ENCODE measurements at places on chromosomes 7 and 10.

DNA sequence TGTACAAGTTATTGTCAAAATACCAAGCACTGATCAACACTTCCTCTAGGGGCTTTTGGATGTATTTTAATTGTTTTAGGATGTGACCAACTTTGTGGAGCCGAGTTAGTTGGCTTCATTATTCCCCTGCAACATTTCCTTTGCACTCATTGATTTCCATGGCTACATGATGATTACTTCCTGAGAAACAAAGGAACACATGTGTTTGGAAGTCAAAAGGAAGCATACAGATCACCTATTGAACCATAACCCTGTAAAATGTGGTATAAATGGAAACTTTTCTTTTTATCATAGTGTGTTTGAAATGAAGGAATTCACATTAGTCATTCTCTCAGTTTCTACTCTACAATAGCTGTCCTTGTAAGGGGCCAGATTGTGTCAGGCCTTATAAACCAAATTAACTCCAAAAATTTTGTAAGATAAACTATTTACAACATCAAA, 32.2 kb upstream of the EXOC6 start:
- no peak for DNase-seq

DNA sequence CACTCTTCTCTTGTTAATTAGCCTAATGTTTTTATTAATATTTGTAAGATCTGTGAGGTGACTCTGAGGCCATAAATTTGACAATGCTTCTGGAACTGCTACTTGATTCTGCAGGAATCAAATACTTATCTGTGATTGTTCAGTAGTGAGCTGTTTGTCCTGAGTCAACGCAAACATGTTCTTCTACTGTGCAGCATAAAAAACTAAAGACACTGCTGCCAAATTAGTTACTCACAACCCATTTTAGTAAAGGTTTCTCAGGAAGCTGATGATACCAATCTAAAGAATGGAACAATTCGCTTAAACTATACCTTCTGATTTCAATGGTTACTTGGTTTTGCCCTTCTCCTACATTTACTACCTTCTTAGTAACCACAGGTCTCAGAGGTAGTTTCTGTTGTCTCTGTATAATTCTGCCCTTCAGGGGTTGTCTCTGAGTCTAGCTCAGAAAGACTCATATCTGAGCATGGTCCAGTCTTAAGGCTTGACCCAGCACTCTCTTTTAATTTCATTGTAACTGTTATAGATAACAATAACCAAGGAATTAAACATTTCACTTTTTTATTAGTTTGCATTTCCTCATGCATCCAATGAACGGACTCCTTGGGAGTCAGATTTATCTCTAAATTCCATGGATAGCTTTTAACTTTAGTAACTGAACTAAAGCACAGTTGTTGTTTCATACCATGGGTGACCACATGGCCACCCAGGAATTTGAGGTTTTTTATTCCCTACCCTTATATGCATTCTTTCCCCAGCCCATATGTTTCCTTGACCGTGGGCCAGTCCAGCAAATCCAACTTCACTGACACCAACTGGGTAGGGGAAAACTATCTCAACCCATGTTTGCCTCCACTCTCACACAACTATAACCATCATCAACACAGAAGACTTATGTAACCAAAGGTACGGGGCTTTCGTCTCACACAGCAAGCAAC, 309.5 kb upstream of the TEX47 start:
- no peak for DNase-seq

GRCh38 chr10:26960308-26960707, 99.5 kb upstream of the ABI1 start:
- no peak for DNase-seq

GRCh38 chr7:123435080-123435700, 99.2 kb downstream of the IQUB start:
- DNase-seq: no peak

DNA sequence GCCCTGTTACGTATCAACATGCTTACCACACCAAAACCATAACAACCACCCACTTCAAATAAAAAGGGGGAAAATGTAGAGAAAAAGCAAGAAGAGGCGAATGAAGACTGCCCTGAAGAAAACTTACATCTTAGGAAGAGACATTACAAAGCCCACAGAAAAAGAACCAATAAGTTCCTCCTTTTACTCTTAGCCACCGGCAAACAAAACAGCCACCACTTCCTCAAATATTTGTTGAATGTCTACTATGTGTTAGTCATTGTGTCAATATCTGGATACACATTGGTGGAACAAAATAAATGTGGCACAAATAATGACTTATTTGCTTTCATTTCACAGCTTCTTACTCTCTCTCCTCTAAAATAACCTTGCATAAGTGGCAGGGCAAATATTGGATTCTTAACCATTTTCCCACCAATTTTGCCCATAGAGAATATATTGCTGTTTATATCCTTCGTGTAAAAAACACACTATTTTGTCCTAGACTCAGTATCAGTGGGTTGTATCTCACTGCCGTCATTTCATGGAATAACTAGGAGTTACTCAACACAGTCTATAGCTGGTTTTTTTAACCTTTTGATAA, 106.8 kb downstream of the ANK3 start:
- DNase-seq: no peak

DNA sequence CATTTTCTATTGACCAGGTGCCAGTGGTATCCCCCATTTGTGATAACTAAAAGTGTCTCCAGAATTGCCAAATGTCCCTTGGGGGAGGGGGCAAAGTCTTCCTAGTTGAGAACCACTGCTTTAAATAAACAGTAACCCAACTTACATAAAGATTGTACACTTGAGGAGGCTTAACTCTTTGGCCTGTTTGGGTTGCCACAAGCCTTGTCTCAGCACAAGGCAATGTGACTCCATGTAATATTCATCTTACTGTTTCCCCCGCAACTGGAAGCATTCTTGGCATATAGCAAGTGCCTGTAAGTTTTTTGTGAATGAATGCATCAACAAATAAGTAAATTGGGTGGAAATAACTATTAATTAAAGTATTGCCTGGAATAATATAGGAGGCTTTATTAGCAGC, 108.3 kb downstream of the ANK3 start:
- DNase-seq: no peak

DNA sequence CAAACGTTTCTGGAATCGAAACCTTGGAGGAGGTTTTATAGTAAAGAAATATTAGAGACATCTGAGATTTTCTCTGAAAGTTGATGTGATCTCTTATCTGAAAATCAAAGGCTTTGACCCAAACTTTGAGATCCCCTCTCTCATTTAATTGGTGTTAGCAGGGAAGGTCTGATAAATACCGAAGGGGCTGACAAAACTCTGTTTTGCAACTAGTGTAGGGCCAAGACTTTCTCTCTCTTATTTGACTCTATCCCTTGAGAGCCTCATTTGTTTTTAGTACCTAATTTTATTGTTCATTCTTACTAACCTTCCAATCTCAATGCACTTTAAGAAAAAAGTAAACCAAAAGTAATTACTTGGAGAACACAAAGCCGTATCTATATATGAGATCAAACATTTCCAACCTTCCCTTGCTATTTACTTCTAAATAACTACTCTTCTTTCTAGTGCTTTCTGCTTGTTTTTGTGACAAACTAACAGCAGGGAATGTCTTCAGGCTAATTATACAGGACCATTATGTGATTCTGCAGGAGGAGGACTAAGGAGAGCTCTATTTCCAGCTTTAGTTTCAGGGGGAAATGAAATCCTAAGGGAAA, 33.4 kb upstream of the NPVF start:
- no peak for DNase-seq

DNA sequence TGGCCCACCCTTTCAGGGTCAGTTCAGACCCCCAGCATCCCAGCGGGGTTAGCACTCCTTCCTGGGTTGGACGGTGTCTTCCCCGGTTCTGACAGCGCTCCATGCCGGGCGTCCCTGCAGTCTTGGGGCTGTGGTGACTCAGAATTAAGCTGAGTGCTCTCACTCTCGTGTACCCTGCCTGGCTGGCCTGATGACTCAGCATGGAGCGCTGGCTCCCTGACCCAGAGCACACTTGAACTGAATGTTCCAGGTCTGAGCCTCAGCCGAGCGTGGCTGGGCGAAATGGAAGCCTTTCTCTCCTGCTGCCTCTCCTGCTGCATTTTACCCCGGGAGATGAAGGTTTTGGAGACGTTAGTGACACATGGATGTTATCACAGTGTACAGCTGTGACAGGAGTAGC, 7.1 kb downstream of the BAG3 start:
- no peak for DNase-seq

- DNase-seq: no peak
Observed at GRCh38 chr10:30829901-30830300, 200.3 kb upstream of the LYZL2 start.

DNA sequence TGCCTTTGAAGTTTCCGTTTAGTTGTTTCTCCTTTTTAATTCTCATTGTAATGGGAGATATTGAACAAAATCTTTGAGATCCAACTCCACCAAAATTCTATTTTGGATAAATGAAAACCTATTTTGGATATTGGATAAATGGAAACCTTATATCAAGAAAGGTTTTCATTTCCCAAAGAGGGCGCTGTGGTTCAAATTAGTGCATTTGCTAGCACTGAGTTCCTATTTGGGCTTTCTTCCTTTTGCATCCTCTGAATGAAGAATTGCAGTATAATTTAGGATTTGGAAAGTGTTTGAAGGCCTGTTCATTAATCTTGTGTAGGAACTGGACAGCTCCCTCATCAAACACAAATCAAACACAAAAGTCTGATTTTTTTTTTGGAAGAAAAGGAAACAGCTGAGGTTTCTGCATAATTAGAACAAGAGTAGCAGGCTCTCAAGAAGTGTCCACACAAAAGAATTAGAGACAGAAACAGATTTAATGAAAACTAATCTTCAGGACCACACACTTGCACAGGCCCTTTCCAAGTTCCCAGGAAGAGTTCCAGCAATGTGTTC, 80.8 kb upstream of the KLF14 start:
- no peak for DNase-seq

GRCh38 chr7:51011710-51012350, 229.1 kb upstream of the GRB10 start:
- DNase-seq: no peak

DNA sequence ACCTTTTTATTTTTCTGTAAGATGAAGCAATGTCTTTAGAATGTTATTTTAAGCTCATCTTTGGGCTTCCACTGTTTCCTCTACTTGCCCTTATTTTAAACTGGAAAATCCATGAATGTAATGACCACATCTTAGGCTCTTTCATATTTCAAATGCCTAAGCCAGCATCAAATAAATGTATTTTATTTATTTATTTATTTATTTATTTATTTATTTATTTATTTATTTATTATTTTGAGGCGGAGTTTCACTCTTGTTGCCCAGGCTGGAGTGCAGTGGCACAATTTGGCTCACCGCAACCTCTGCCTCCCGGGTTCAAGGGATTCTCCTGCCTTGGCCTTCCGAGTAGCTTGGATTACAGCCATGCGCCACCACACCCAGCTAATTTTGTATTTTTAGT, 69.2 kb downstream of the HDAC9 start:
- DNase-seq: no peak

GRCh38 chr7:28166982-28167715, 13.4 kb downstream of the JAZF1 start:
- DNase-seq: no peak

DNA sequence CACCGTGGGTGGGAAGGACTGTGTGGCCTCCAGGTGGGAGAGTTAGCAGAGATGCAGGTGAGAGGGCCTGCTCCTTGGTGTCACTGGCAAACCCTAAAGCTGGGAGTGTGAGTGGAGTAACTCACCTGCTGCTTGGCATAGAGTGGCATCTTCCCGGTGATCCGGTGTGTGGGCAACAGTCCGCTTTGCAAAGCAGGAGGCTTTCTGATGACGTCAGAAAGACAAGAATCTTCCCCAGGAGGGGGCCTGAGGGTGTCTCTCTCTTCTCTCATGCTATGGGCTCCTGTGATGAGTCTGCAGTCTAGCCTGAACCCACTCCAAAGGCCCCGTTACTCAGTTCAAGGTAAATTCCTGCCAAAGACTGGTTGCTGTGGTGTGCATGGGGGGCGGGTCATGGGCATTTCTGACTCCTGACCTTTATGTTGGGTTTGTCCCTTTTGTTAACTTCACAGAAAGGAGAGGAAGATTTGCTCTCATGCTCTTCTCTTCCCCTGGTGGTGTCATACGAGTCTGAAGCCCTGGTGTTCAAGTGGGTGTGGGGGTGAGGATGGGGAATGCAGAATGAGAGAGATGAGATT, 187.9 kb downstream of the GATA3 start:
- no peak for DNase-seq

DNA sequence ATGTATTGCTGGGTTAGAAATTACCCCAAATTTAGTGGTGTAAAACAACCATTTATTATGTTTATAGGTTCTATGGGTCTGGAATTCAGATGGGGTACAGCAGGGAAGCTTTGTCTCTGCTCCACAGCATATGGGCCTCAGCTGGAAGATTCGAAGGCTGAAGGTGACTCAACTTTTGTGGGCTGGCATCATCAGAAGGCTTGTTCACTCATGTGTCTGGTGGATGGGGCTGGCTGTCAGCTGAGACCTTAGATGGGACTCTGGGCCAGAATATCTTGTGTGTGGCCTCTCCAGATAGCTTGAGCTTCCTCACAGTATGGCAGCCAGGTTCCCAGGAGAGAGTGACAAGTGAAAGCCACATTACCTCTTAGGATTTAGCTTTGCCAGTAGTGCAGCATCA, 45.9 kb downstream of the ZNF503 start:
- DNase-seq: no peak

GRCh38 chr7:24917510-24918239, 62.3 kb downstream of the OSBPL3 start:
- no peak for DNase-seq

DNA sequence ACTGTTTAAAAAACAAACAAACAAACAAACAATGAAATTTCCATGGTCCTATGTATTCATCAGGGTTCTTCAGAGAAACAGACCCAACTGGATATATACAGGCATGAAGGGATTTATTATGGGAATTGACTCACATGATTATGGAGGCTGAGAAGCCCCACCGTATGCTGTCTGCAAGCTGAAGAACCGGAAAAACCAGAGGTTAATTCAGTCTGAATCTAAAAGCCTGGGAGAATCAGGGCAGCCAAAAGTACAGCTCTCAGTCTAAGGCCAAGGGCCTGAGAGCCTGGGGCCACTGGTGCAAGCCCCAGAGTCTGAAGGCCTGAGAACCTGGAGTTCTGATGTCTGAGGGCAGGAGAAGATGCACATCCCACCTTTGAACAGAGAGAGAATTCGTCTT, 163.5 kb downstream of the MDFIC start:
- DNase-seq: no peak

DNA sequence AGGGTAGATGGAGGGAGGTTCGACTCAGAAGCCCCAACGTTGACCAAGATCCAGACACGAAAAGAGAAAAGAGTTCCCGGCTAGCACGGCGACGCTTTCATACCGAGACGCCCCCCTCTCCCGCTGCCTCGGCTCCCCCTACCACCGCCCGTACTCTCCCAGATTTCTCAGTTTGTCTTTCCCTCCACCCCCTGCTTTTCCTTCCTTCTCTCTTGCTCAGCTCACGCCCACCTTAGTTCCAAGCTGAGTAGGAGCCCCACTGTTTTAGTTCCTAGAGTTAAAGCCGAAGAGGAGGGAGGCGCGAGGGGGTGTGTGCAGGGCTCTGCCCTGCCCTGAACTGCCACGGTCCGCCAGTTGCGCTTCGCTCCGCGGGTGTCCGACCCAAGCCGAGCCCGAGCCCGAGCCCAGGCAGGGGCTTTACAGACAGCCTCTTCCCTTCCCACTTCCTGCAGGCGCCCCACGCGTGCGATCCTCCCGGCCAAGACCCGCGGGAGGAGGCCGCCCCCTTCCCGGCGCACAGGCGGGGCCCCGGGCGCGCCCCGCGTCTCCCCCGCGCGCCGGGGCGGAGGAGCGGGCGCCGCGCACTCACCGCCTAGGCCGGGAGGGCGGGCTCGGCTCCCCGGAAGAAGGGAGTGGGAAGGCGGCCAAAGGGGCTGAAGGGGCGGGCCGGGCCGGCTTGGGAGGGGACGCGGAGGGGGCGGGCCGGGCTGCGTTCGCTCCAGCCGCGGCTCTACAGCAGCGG, at the start of gene EPHB6:
EPHB6 (plus strand) TSS at position 705 of the 742 bp plus-strand sequence. CDS start 8,152 bp downstream, outside the sequence.
- no peak for DNase-seq

Data from omental fat pad (tissue), 4 donors.